ENCODE measurements at places on chromosomes 7 and 10.

DNA sequence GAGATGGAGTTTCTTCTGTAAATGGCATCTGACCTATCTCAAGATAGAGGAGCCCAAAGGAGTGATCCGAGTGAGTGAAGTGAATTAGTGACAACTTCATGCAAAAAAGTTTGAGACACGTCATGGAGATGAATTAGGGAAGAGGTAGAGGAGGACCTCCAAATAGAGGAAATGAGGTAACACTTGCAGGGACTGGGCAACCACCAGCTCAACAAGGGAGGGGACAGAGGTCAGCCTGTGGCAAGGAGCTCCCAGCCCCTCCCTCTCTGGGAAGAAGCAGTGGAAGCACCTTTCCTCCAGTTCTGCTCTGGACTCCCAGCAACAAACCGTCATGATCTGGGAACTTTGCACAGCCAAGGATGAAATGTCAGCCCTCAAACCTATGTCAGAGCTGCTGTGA, 83.5 kb upstream of the IKZF1 start:
- DNase-seq = no peak

DNA sequence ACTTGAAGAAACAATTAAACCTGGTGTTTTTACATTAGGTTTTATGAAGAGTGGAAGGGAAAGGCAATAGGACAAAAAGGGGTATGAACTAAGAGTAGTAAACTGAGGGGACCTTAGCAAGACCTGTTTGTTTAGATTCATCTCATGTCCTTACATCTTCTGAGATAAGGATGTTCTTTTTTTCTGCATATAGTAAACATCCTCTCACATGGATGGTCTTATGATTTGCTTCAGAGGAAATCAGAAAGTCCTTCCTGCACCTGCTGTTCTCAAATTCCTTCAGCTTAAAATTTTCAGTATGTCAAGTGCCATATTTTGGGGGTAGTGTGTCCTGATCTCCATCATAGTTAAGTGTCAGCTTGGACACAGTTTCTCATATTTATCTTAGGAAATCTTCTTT, 232.6 kb downstream of the ADK start:
- no peak for DNase-seq

DNA sequence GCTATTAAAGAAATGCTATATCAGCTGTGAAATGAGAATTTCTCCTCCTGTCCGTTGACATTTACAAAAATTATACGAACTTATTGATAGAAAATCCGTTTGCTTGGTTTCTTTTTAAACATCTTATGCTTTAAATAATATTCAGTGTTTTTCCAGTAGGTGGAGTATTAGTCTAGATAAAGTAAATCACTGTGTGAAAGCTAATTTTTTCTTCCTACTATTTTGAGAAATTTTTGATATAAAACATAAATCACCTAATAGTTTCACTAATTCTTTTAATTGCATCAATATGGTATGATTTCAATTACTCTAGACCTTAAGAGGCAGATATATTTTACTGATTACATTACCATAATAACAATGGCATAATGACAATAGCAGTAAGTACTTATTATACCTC, 335.2 kb upstream of the C7orf33 start:
- no peak for DNase-seq

DNA sequence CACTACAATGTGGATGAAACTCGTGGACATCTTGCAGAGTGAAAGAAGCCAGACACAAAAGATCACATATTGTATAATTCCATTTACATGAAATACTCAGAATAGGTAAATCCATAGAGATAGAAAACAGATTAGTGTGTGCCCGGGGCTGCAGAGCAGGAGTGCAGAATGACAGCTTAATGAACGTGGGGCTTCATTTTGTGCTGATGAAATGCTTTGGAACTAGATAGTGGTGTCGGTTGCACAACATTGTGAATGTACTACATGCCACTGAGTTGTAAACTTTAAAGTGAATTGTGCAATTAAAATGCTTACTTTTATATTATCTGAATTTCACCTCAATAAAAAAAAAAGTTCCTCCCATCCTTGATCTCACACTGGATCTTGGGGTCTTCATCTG, 31.8 kb upstream of the CARD11 start:
- DNase-seq = no peak

DNA sequence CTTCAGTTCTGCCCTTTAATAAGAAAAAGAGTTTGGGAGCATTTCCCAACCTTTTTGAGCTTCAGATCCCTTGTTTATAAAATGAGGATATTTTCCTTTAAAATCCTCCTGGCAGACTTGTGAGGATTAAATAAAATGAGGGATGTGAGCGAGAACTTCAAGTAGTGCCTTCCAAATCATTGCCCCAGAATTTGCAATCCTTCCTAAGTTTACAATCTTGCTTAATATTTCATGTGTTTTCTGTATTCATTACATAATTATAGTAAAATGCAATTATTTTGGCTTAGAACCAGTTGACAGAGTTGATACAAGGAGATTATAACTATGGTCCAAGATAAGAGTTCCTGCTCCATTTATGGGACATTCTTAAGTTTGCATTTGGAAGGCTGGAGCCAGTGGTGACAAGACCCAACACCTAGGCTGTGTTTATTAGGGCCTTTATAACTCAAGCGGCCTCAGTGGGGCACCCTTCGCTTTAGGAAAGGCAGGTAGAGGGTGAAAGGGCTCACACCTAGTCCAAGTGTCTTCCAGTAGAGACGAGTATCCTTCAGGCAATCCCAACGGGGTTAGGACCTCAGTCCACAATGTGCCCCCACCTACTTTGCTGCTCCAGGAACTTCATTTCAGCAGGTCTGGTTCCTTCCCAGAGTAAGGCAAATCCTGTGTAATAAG, 317.5 kb downstream of the WDR11 start:
- no peak for DNase-seq

GRCh38 chr10:85946713-85947326, 419.8 kb downstream of the GRID1 start:
- DNase-seq = no peak

DNA sequence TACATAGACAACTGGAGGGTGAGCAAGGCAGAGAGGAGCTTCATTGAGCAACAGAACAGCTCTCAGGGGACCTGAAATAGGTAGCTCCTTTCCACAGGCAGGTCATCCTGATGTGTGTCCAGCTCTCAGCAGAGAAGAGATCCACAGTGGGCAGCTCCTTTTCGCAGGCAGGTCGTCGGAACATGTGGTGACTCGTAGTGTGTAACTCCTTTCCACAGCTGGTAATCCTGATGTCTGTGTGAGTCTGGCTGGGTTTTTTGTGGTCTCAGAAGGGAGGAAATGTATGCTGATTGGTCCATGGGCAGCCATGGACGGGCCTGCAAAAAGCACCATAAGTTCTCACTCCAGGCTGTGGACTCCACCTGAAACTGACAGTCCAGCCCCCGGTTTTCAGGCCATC, 24.4 kb upstream of the TES start:
- DNase-seq = no peak

DNA sequence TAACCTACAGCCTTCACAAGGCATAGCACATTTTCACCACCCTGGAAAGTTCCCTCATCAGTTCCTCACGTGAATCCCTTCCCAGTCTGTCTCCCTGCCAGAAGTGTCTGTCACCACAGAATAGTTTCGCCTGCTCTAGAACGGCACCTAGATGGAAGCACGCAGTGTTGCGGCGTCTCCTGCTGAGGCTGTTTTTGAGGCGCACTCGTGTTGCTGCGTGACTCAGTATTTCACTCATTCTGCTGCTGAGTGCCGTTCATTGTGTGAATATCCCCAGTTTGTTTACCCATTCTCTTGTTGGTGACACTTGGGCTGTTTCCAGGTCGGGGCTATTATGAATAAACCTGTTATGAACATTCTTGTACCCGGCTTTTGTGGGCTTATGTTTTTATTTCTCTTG, 12.8 kb downstream of the NOS3 start:
- DNase-seq = no peak

- no peak for DNase-seq
These were observed 1.8 kb downstream of the HNRNPA2B1 start for GRCh38 chr7:26198781-26199169.

- DNase-seq = no peak
These were observed 26.9 kb downstream of the PRSS2 start for GRCh38 chr7:142797391-142798377.

- DNase-seq = no peak
These were observed 797.9 kb downstream of the TYW1 start for GRCh38 chr7:67794544-67794943.

DNA sequence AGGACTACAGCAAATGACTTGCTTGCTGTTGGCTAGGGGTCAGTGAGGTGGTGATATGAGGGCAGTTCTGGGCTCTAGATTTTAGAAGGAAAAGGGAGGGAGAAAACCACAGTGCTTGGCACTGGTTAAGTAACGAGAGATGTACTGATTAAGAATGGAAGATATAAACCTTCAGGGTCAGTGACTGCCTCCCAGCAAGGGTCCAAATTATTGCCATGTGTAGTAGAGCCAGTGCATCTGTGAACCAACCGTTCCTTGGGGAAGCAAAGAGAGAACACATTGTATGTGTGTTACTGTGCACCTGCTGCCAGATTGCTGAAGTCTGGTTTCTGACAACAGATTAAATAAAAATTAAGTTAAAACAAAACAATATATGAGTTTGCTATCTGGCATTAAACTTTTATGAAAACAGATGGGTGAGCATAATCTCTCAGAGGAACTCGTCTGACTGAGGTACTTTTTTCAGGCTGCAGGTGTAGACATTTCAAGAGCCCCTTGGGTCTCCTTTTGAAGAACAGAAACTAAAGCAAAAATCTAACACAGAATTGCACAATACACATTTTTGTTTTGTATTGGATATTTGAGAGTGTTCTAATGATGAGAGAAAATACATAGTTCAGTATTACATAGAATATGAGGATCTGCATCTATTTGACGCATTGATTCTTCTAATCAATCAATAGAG, 1120.6 kb downstream of the SORCS3 start:
- no peak for DNase-seq

DNA sequence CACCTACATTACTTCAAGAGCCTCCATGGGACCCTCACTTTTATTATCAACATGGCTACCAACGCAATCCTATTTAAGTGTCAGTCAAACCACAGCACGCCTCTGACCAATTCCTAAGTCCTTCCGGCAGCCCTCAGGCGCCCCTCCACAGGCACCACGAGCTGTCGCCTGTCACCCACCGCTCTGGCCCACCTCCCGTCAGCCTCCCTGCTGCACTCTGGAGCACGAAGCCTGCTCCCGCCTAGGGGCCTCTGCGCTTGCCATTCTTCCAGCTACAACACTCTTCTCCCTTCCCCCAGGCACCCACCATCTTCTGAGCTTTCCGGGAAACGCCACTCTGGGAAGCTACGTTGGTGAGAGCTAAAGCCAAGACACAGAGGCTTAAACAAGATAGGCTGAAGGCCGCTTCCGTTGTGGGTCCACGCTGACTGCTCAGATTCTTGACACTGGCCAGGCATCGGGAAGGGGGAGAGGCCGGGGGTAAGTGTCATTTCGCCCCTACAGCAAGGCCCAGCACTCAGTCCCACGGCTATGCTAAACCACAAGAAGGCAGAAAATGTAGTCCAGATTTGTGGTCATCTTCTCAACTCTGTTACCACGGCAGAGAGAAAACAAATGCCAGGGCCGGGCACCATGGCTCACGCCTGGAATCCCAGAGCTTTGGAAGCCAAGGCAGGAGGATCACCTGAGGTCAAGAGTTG, 56.7 kb downstream of the GNA12 start:
- no peak for DNase-seq

DNA sequence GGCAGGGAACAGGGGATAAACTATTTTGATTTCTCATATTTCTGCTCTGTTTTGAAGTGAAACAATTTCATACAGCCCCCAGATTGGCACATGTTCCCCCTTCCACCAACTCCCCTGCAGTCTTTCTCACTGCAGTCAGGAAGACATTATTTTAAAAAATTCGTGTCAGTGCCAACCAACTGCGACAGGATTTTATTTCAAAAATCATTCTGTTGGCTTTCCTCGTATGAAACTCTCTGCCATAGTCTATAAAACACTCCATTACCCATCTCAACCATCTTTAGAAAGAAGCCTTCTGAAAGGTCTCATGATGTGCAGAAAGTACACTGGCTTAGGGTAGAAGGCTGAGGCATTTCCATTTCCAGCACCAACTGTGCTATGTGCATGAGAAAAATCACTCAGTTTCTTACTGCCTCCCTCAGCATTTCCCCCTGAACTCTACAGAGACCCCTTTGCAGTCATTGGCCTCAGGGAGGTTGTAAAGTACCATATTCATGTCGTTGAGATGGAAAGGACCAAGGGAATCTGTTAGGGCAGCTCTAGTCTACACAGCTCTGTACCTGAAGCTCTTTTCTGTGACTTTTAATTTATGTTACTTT, 46.9 kb downstream of the STEAP1B start:
- no peak for DNase-seq

DNA sequence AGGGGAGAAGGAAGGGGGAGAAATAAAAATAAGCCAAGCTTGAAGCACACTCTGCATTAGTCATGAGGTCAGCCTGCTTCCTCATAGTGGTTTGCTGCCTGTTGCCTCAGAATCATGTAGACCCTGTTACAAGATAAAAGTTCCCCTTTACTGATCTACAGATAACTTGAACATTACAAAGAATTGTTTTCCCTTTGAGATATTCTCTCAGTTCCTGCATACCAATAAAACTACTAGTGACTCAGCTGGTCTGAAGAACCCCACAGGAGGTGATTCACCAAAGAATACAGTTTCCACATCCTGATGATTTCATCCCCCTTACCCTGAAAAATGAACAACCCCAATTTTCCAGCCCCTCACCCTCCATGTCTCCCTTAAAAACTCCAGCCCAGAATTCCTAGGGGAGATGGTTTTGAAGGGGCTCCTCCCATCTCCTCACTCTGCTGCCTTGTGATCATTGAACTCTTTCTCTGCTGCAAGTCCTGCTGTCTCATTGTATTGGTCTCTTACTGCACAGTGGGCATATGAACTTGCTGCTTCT, 31.5 kb upstream of the NRP1 start:
- no peak for DNase-seq

- DNase-seq = no peak
These were observed 128.4 kb downstream of the ELMO1 start for GRCh38 chr7:37320140-37320847.

- DNase-seq = no peak
These were observed 30.3 kb upstream of the CDK1 start for GRCh38 chr10:60747817-60748469.

GRCh38 chr10:131186547-131187253, 124.8 kb downstream of the TCERG1L start:
- no peak for DNase-seq

DNA sequence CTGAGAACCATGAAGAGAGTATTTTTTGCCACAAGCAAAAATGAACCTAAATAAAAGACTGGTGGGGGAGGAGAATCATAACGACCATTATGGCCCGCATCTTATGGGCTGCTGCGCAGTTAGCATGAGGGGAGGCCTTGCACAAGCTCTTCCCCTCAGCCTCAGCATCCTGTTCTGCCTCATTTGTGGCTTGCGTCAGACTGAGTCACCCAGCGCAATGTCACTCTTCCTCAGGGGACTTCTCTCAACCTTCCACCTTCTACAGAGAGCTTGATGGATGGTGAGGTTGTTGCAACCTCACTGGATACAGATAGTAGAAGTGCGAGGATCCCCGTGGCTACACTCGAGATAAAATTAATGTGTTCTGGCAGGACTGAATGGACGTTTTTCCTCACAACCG, 16.8 kb upstream of the GPR15LG start:
- no peak for DNase-seq

GRCh38 chr10:31926160-31926559, 2.5 kb downstream of the ARHGAP12 start:
- DNase-seq = no peak

All from aorta (tissue), 5 donors.